ENCODE measurements at places on chromosomes 3 and 15.

DNA sequence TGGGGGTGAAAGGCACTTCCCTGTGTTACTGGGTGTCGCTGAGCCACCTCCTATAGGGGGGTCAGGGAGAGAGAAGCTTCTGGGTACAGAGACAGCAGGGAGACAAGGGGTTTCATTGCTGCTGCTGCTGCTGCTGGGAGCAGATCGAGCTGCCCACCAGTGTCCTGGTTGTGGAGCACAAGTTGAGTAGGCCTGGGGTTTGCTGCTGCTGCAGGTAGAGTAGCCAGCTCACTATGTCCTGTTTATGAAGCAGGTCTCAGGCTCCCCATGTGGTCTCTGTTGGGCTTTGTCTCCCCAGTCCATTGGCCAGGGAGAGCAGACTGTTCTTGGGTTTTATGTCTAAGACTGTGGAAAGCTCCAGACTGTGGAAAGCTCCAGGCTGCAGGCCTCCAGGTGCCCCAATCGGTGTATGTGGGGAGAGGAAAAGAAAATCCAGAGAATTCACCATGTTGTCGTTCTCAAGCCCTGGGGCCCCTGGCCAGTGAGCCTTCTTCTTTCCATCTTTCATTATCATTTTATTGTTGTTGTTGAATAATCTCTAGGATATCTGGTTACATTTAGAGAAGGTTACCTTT, 157.8 kb downstream of the ADAMTS17 start:
- no peak for DNase-seq

- DNase-seq = no peak
Measured at GRCh38 chr3:31823184-31823583, 157.9 kb downstream of the OSBPL10 start.

DNA sequence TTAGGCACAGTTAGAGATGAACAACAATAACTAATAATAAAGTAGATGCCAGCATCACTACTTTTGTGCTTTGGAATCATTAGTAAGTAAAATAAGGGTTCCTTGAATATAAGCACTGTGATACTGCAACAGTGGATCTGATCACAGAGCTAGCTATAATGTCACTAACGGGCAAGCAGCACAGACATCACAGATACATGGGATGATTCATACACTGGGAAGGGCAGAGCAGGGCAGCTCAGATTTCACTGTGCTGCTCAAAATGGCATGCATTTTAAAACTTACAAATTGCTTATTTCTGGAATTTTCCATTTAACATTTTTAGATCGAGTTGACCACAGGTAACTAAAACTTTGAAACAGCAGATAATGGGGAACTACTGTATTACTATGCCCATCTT, 476.6 kb downstream of the FHIT start:
- DNase-seq = no peak

GRCh38 chr3:183378008-183378407, 50.4 kb downstream of the MCF2L2 start:
- no peak for DNase-seq

DNA sequence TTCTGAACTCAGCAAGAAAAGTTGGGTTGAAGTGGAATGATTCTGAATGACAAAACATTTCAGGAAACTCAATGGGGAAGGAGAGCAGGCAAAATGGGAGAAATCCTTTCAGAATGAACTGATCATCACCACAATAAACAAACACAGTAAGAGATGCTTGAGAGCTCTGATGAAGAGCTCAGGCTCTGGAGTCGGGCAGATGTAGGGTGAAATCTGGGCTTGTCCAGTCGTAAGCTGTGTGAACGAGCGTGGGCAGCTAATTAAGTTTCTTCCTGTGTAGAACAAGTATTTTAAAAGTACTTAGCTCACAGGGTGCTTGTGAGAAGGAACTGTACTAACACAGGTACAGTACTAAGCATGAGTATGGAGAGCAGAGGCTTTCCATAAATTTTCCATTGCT, 406.2 kb downstream of the FOXP1 start:
- no peak for DNase-seq

GRCh38 chr3:81502236-81502635, 259.2 kb downstream of the GBE1 start:
- no peak for DNase-seq
